ENCODE measurements at places on chromosomes 11 and 22.

- no peak for DNase-seq
Observed at GRCh38 chr11:84837402-84838069, 789.6 kb downstream of the DLG2 start.

DNA sequence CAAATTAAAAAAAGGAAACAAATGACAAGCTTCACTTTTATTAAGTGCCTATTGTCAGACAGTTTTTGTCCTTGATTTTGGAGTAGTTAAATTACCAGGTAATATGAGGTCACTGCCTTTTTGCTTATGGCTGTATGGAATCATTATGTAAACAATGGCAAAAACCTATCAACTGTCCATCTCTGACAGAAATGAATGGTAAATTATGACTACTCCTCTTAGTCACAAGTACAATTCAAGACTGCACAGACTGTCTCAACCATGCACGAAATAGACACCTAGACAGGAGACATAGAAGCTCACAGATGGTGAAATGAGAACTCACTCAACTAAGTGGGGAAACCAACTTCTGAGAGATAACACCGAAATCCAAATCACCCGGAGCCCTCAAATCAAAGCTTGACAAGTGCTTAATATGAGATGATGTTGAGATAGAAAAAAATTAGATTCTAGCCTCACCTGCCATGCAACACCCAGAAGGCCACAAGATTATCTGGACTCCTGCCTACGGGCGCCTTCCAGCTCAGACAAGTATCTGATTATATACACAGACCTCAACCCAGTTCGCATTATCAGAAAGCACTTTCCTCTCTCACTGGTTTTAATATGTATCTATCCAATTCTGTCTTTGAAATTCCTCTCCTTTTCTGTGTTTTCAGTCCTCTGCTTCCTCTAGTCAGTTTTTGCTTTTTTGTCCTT lies 199.3 kb downstream of the CADM1 start:
- no peak for DNase-seq

DNA sequence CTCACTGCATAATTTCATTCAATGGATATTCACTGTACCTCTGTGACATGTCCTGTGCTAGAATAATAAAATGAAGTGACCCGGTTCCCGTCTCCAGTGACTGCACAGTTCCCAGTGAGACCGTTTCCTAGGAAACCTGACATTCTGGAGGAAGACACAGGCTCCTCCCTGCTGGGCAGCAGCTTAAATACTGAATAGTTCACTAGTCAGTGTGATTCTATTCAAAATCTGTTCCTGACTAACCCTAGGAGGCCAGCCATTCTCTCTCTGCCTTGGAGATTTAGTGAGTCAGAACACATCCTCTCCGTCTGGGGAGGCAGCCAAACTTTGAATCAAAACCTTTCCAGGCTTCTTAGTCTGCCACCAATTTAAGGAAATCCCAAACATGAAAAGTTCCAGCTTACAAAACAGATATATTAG lies 11.3 kb downstream of the TRIM66 start:
- no peak for DNase-seq

GRCh38 chr11:109027851-109028250 lies 363.0 kb downstream of the DDX10 start:
- DNase-seq = no peak

DNA sequence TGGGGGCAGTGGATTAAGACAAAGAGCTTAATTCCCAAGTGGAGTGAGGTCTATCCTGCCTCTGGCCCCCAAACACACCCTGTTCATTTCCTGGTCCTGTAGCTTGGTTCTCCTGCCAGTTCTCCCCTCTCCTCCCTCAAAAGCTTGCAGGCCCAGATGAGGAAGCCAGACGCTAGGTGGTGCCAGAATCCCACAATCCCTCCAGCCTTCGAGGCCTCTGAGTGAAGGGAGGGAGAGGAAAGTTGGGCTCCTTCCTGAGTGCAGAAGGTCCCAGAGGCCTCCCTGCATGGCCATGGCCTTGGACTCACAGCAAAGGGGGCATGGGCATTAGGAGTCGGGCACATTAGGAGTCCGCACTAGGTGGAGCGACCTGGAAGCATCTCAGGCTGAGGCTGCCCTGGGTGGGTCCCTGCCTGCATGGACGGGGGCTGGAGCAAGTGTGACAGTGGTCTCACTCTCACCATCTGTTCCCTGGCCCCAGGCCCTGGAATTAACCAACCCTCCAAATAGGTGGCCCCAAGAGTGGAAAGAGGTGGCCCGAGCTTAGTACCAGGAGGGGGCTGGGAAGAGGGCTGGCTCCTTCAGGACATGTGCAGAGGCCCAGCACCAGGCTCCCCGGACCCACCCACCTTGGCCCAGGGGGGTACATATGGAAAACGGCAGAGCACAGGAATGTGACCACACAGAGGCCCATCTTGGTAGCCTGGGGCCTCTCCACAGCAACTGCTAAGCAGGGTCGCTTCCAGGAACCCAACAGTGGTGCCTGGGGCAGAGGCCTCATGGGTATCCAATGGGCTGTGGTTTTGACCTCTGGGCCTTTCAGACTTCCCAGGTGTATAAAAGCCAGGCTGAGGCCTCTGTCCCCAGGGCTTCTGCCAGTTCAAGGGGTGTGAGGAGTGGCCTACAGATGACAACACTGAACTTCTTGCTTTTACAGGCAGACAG lies 5.2 kb downstream of the FXYD2 start:
- peak; percentile 47 for DNase-seq

DNA sequence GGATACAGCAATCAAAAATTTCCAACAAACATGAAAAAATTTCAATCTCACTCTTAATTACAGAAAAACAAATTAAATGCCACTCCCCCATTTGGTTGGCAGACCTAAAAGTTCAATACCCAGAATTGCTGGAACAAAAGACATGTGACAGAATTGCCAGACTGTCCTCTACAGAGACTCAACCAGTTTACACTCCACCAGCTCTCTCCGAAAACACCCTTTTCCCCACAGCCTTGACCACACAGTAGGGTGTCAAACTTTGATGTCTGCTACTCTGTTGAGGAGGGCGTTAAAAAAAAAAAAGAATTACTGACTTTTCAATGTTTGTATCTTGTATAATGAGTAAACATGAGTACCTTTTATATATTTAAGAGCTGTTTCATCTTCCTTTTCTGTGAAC lies 44.7 kb upstream of the YPEL1 start:
- no peak for DNase-seq

- DNase-seq = no peak
Observed at GRCh38 chr11:122701143-122701542, 45.6 kb downstream of the UBASH3B start.

DNA sequence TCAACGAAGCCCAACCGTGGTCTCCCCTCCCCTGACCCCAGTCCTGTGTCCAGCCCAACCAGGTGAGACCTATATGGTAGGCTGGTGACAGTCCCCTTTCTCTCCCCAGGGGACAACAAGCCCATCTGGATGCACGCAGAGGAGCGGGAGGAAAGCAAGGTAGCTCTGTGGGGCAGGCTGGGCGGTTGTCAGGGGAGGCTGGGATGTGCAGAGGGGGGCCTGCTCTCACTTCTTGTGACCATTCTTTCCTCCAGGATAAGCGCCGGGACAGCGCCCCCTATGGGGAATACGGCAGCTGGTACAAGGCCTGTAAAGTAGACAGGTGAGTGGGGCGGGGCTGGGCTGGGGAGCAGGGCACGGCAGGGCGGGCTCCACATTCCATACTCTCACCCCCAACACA lies 3.5 kb upstream of the RAB1B start:
- no peak for DNase-seq

GRCh38 chr22:19508024-19508776 lies 16.0 kb downstream of the CLDN5 start:
- no peak for DNase-seq

DNA sequence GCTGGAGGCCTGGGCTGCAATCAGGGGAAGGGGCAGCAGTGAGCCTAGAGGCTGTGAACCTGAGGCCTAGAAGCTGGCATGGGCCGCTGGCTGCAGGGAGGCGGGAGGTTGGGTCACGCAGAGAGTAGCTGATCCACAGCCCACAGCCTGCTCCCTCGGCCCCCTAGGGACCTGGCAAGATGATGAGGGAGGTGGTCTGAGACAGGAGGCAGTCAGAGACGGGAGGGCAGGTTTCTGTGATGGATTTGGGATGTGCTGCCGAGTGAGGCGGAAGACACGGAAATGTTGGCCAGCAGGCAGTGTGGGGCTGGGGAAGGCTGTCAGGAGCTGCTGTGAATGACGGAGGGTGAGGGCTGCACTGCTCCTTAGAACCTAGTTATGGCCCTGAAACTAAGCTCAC lies 22.7 kb downstream of the LRFN4 start:
- DNase-seq = no peak

GRCh38 chr11:132648851-132649250 lies 883.5 kb downstream of the OPCML start:
- DNase-seq = no peak

- DNase-seq = no peak
Observed at GRCh38 chr11:88171982-88172381, 3.3 kb downstream of the RAB38 start.

DNA sequence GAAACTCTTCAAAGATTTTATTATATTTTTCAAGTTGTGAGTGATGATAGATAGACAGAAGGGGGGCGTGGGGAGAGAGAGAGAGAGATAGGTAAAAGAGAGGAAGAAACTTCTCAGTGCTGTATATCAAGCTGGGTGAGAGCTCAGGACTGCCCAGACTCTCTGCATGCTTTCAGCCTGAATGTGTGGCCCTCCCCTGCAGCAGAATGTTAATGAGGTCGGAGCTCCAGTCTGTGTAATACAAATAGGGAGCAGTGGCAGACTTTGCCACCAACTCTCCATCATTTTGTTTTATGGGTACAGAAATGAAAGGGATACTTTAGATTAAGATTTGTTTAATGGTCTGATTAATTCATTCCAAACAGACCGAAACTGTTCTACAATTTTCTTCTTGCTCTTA lies 752.8 kb downstream of the OPCML start:
- no peak for DNase-seq

- no peak for DNase-seq
Observed at GRCh38 chr22:37498289-37498909, 12.2 kb upstream of the MFNG start.

DNA sequence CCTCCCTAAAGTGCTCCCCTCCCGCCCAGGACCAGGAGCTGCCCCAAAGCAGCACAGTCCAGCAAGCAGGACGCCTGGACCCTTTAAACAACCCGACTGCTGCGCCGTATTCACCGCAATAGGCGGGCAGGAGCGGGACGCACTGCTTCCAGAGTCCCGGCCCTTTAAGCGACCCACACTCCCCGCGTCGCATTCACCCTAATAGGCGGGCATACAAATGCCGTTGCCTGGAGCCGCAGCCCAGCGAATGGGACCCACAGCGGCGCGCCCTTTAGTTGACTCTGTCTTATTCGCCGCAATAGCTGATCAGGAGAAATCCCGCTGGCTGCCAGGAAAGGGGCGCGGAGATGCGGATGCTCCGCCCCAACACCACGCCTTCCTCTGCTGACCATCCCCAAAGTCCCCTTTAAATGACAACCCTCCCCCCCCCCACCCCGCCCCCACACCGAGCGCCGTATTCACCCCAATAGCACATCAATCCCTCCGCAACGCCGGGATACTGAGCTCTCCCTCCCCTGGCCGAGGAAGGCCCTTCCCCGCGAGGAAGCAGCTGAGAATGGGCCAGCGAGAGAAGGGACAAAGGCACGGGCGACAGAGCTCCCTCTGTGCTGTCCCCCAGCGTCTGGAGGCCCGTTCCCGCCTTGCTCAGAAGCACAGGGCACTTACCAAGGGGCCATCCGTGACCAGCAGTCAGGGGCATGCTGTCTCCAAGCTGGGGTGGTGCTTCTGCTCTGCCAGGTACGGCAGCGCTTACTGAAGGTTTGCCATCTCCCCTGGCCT lies 4.7 kb downstream of the OSBPL5 start:
- DNase-seq = peak; percentile 28

DNA sequence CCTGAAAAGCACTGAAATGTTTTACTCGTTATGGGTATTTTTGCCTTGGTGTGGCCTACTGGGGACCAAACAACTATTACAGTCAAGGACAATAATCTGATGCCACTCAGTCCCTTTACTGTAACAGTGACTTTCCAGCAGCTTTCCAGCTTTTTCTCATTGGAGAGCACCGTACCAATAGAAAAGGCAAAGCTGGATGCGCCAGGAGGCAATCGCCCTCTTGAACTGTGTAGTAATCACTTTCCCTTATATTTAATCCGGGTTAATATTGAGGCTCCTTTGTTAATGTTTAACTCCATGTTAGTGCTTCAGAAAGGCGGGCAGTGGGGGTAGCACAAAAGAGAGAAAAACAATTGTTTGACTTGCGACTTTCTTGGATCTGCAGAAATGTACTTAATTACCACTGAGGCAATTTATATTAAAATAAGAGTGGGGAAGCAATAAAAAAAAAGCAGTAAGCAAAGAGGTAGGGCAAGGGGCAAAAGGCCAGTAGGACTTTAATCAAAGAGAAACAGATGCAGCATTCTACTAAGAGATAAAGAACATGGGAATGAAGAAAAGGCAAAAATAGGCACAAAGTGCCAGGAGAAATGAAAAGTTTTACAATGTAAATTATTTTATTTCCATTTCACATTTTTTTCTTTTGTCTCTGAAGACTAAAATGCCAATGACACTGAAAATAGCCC lies 81.6 kb downstream of the LRRC4C start:
- no peak for DNase-seq

GRCh38 chr22:24414984-24415945 lies 12.1 kb upstream of the ADORA2A start:
- no peak for DNase-seq

DNA sequence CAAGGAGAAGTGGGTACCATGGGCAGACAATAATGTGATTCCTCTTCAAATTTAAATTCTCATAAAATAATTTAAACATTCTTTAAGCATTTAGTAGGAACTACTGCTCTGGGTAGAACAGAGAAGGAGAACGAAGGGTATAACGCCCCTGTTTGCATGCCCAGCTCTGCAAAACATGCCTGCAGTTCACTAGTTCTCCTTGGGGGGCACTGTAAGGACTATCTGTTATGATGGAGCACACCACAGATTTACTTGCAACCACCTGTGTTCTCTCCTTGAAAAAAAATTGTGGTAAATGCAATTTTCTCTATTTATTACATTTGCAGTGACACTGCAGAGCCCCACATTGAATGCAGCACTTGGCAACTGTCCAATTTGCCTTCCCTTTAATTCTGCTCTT lies 100.3 kb downstream of the GUCY1A2 start:
- peak; percentile 11 for DNase-seq

- no peak for DNase-seq
Observed at GRCh38 chr22:36611241-36611976, 82.4 kb upstream of the EIF3D start.

GRCh38 chr11:44304091-44305025 lies 5.6 kb downstream of the ALX4 start:
- no peak for DNase-seq

DNA sequence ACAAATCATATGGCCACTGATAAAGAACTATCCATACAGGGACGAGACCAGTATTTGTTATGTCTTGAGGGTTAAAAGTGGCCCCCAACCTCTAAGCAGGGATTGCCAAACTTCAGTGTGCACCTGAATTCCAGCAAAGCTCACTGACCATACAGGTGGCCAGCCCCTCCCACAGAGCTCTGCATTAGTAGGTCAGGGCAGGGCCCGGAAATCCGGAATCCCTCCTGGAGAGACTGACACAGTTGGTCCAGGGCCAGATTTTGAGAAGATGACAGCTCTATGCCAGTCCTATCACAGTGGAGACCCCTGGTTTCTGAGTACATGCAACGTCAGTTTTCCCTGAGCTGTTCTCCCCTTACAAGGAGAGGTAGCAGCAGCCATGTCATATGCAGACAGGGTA lies 20.8 kb downstream of the VPS37C start:
- no peak for DNase-seq
